ENCODE measurements at places on chromosomes 3 and 15. TPM values are rescaled to one million over a fixed set of nuclear protein-coding genes. Genes with fewer than 3 reads are reported as not detected.

SMCO1 gene
- not detected for total RNA-seq

DNA sequence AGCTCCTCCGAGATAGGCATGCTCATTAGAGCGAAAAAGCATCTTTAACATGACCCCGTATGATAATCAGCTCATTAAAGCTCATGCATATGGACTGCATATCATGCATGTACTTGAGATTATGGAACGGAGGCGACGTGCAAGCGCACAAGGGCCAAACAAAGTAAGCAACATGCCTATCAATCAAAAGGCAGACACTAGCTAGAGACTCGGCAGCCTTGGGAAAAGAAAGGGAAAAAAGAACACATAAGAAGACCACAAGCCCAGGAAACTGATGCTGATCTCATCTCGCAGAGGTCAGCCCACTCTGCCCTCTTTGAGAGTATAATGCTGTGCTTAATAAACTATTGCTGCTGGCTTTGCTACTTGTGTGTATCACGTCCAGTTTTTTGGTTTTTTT is 2.6 kb upstream of the ACOX2 start:
- peaks cover 17% of the 10 kb centered on the region for H3K27me3 ChIP-seq
- H3K4me3 ChIP-seq: no peak overlapping the region
- peaks cover 12% of the 10 kb centered on the region for H3K4me1 ChIP-seq
- H3K36me3 ChIP-seq: no peaks in the 10 kb centered on the region
- H3K27ac ChIP-seq: no peak overlapping the region
- DNase-seq: no peak

GRCh38 chr3:103653996-103654395 is 1219.2 kb downstream of the ZPLD1 start:
- no peak for DNase-seq
- no peaks in the 10 kb centered on the region for H3K4me1 ChIP-seq
- H3K27ac ChIP-seq: no peak overlapping the region
- no peaks in the 10 kb centered on the region for H3K27me3 ChIP-seq
- H3K36me3 ChIP-seq: no peaks in the 10 kb centered on the region

- H3K27ac ChIP-seq: no peak overlapping the region
- H3K36me3 ChIP-seq: no peaks in the 10 kb centered on the region
- H3K4me1 ChIP-seq: peaks cover 8% of the 10 kb centered on the region
- H3K27me3 ChIP-seq: peaks cover 2% of the 10 kb centered on the region
These were observed 4.1 kb upstream of the CLPX start for GRCh38 chr15:65189102-65189740.

Data from activated naive CD8-positive, alpha-beta T cell treated with anti-CD3 and anti-CD28 coated beads, Interleukin-2, amount 10 ng/mL, durations not matched to agents 7 days and 5 days (primary cell).